ENCODE measurements at places on chromosomes 7 and 10.

DNA sequence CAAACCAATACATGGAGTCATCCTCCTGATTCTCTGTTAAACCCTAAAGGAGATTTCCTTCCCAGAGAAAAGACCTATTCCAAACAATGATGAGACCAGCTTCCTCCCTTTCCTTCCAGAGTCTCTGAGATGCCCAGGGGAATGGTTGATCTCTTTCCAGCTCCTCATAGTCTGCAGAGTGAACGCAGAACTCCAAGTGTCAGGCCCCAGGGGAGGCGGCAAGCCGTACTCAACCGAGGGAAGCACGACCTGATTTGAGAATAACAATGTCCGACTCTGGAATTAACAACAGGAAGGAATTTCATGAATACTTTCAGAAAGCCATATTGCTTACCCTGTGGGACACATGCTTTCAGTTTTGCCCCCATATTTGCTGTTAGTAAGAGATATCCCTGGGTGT lies 241.7 kb upstream of the GLI3 start:
- DNase-seq, result no peak

- no peak for DNase-seq
Measured at GRCh38 chr7:44161371-44161770, 20.2 kb upstream of the MYL7 start.

- no peak for DNase-seq
Measured at GRCh38 chr7:134916171-134916883, 70.0 kb upstream of the AGBL3 start.

DNA sequence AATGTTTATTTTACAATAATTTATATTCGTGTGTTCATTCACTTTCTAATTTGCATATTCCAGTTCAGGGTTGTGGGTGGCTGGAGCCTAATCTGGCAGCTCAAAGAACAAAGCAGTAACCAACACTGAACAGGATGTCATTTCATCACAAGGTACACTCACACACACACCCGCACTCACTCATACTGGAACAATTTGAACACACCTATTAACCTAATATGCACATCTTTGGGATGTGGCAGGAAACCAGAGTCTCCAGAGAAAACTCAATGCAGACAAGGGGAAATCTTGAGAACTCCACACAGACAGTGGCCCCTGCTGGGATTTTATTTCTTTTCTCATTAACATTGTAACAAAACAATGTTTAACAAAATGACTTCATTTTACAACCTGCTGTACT lies 97.4 kb downstream of the TWIST1 start:
- DNase-seq, result no peak

DNA sequence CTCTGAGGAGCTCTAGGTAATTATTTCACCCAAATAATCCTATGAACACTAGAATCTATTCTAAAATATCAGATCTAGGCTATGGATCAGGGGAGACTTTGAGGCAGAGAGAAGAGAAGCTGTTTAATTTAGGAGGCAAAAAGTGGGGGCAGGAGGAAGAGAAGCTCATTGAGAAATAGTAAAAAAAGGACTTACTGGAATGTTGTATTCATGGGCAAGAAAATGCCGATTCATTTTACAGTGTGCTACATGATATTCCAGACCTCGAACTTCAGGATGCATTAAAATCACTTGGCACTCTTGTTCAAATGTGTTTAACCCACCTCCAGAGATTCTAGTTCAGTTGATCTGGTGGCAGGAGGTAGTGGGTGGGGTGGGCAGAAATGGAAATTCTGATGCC lies 109.5 kb upstream of the ITGB1 start:
- DNase-seq, result no peak

GRCh38 chr7:123864012-123864411 lies 19.0 kb downstream of the HYAL4 start:
- no peak for DNase-seq

DNA sequence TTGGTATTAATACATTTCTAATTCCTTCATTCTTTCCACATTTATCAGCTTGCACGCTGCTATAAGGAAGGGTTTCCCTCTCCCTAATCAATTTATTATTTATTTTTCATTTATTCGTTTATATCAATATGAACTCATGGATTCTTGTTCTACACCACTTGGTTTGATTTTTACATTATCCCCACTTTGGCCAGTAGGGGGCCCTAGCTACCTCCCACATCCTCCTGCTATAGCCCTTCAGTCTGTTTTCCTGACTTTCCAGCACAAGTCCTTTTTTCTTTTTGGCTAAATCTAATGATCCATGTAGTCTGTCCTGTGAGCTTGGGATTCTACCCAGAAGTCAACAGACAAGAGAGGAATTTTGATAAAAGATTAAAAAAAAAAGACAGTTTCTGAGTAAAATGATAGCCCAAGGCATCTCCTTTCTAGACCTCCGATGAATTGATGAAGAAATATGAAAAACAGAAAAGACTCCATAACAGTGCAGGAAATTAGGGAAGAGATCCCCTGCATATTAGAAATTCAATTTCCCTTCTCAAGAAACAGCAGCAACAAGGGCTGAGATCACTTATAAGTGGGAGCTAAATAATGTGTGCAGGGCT lies 47.7 kb downstream of the LYZL2 start:
- no peak for DNase-seq

GRCh38 chr10:14583967-14584366 lies 190.7 kb downstream of the FAM107B start:
- DNase-seq, result no peak

DNA sequence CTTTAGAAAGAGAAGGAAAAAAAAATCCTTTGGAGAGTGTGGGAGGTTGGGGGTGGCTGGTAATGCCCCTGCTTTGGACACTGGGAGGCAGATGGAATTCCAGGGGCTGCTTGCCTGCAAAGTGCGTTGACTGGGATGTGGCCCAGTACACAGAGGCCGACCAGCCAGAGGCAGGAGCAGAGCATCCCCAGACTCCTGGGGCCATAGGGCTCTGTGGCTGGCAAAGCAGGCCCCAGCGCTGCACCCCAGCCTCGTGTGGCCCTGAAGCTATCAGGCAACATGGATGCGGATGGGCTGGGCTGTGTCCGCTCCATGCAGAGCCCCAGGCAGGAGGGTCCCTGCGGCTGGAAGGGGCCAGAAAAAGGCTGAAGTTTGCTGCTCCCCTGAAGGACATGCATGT lies 361.6 kb upstream of the FZD8 start:
- DNase-seq, result no peak

DNA sequence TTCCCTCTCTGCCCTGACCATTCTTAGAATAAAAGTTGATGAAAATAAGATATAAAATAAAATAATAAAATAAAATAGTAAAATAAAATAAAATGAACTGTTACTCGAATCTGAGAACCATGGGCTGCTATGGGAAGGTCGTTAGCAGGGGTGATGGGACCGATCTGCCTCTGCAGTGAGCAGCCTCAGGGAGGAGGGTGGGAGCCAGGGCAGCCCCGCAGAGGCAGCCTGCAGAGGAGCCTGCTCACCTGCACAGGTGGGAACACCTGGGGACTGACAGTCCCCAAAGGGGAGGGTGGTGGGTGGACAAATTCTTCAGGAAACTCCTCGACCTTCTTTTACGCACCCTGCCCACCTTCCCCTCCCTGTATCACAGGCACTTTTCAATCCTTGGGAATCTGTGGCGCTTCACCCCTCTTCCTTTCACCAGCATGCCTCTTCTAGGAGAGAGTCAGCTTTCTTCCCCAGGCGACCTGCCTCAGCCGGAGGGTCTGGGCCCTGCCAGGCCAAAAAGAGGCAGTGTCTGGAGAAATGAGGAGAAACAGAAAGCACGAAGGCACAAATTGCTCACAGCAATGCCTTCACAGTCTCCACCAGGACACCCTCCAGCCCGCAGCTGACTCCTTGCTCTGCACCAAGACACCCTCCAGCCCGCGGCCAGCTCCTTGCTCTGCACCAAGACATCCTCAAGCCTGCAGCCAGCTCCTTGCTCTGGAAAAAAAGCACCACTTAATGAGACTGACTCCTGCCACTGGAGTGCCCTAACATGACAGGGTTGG lies 368.4 kb upstream of the SHH start:
- no peak for DNase-seq

DNA sequence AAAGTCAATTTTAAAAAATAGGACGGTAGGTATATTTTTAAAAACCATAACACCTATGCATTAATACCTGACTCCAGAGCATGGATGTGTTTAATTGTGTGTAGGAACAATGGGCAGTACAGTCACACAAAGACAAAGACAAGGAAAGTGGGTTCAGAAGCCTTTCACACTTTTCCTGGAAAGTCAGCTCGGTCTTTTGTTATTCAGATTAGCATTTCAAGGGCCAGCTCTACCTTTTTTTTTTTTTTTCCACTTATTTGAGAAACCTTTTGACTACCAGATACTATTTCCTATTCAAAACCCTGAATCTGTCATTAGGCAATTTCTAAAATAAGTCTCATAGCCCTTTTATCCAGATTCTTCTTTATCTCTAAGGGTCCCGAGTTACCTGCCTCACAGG lies 401.9 kb downstream of the PARD3 start:
- DNase-seq, result no peak

GRCh38 chr10:7672341-7673134 lies 5.8 kb upstream of the ITIH5 start:
- DNase-seq, result no peak

- DNase-seq, result no peak
Measured at GRCh38 chr10:90326498-90327267, 531.2 kb downstream of the HTR7 start.

GRCh38 chr10:95644901-95645300 lies 11.6 kb downstream of the ALDH18A1 start:
- no peak for DNase-seq

DNA sequence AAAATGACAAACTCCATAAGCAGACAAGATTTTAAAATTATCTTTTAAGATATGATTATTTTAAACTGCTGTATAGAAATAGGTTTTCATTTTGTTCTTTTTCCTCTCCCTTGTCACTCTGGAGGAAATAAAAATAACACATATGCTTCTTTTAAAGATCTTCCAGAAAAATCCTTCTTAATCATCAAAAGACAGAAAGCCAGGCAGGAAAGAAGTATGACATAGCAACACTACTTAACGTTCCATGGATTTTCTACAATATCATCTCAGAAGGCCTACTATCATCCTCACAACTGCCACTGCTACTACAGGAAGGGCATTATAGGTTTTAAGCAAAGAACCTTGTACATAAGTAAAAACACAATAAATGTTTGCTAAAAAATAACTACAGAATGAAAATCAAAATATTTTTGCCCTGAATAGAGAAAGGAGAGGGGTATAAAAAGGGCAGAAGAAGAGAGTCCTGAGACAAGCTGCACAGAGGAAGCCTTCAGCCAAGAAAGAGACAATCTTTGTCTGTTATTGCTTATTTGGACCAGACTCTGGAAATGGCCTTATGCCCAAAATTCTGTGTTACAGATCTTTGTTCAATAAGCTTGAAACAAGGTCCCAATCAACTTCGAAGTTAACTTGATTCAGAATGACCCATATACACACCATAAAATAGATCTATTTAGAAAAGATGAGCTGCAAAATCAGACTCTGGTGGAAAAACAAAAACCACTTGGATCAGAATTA lies 67.8 kb downstream of the ABI1 start:
- DNase-seq, result no peak

DNA sequence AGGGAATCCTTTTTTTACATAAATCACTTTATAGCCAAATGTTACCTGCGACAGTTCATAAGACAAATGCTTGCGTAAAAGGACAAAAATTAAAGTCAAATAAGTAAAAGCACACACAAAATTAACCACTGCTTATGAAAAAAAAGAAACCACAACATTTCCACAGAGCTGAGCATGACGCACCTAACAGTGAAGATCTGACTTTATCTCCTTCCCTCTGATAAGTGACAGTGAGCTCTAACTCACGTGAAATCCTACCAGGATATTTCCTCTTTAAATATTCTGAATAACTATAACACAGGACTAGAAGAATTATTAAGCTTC lies 225.5 kb downstream of the SFMBT2 start:
- no peak for DNase-seq
